ENCODE measurements at places on chromosomes 3 and 15. TPM values are rescaled to one million over a fixed set of nuclear protein-coding genes. Genes with fewer than 3 reads are reported as not detected.

The SAMMSON gene
- total RNA-seq: 3.1 TPM

The SMAD3 gene
- total RNA-seq: 68.6 TPM

The SPINT1 gene
- total RNA-seq: 2.9 TPM

The CCDC12 gene
- total RNA-seq: 59.4 TPM

The OR4M2 gene
- total RNA-seq: not detected

The TMCO5A gene
- not detected for total RNA-seq

The CCDC39 gene
- not detected for total RNA-seq

The CFAP100 gene
- total RNA-seq: not detected

The HEG1 gene
- total RNA-seq: 45.0 TPM

The ATP10A gene
- total RNA-seq: 23.7 TPM

The LRRC49 gene
- 10.0 TPM for total RNA-seq

The TMEM207 gene
- not detected for total RNA-seq

The WWTR1 gene
- total RNA-seq: 99.6 TPM

The CRELD1 gene
- total RNA-seq: 32.4 TPM

The INSYN1 gene
- 2.8 TPM for total RNA-seq

The CGNL1 gene
- total RNA-seq: 36.7 TPM

The ACAD9 gene
- 69.9 TPM for total RNA-seq

The TP63 gene
- 4.2 TPM for total RNA-seq

The CLDN11 gene
- total RNA-seq: 62.9 TPM

The GNAT1 gene
- total RNA-seq: not detected

The SUCNR1 gene
- 0.84 TPM for total RNA-seq

The TPRG1 gene
- 12.9 TPM for total RNA-seq

The TEX9 gene
- 5.4 TPM for total RNA-seq

The TAGLN3 gene
- total RNA-seq: not detected

The TERC gene
- 167 TPM for total RNA-seq

The ATP11B gene
- total RNA-seq: 80.8 TPM

The FAM107A gene
- total RNA-seq: 197 TPM

The TRIM42 gene
- not detected for total RNA-seq

The CCDC33 gene
- not detected for total RNA-seq

The FRMD5 gene
- total RNA-seq: 3.1 TPM

The CLDN1 gene
- 150 TPM for total RNA-seq

The LRTM1 gene
- total RNA-seq: not detected

The TRIM59 gene
- 0.42 TPM for total RNA-seq

The KLHL40 gene
- 0.42 TPM for total RNA-seq

The STRA6 gene
- 0.39 TPM for total RNA-seq

The PCCB gene
- total RNA-seq: 47.4 TPM
